NCI-H1694 treated with DMSO at 0.1 percent for 48 hours (cell line): ENCODE measurements at places on chromosomes 16 and 17.
A peak's percentile ranks its signal among the peaks of the same experiment; 100 is the strongest.

DNA sequence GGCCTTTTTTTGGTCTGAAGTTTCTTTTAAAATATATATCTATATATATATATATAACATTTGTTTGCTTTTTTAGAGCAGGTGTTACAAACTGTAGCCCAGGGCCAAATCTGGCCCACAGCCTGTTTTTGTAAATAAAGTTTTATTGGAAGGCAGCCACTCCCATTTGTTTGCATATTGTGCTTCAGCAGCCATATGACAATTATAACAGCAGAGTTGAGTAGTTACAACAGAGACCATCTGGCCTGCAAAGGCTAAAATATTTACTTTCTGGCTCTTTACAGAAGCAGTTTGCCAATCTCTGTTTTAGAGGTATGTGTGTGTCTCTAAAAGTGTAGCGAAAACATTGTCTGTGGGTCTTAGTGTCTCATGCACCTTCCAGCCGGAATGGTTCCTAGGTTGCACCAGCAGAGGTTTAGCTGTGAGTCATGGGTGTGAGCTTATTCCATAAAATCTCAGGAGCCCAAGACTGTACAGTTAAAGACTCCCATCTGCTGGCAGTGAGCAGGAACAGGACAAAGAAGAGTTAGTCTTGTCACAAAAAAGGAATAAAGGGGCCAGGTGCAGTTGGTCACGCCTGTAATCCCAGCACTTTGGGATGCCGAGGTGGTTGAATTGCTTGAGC, 23.8 kb downstream of the LCMT1 start:
- DNase-seq = peak; percentile 59

- DNase-seq = peak; percentile 88
Measured at GRCh38 chr17:77049440-77049839, 91.3 kb upstream of the SEC14L1 start.

GRCh38 chr17:1947229-1947742, 77.8 kb downstream of the RTN4RL1 start:
- no peak for DNase-seq

DNA sequence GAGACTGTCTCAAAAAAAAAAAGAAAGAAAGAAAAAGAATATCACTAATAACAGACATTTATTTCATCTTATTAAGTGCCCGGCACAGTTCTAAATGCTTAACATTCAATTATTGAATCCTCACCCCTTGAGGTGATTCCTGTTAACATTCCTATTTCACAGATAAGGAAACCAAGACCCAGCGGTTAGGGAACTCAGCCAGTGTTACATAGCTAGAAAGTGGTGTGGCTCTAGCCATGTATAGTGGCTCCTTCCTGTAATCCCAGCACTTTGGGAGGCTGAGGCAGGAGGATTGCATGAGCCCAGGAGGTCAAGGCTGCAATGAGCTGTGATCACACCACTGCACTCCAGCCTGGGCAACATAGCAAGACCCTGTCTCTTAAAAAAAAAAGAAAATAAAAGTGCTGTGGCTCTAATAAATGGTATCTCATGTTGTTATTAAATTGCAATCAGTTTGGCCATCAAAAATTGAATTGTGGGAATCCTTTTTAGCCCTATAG, 28.1 kb downstream of the ZNRF1 start:
- no peak for DNase-seq

- no peak for DNase-seq
Measured at GRCh38 chr16:53787423-53787822, 83.5 kb downstream of the FTO start.

- DNase-seq = no peak
Measured at GRCh38 chr16:9119795-9120194, 28.4 kb downstream of the HAPSTR1 start.

- no peak for DNase-seq
Measured at GRCh38 chr17:1006054-1006453, 9.1 kb downstream of the TIMM22 start.

- no peak for DNase-seq
Measured at GRCh38 chr17:13601776-13602551, at the start of gene HS3ST3A1. Gene HS3ST3A1, minus strand, starts transcription at chr17:13601929. Its CDS starts 800 bp downstream, at chr17:13601129.

- no peak for DNase-seq
Measured at GRCh38 chr16:48558371-48558841, 51.6 kb downstream of the N4BP1 start.

GRCh38 chr17:33038740-33039139, 47.1 kb downstream of the SPACA3 start:
- no peak for DNase-seq

- no peak for DNase-seq
Measured at GRCh38 chr16:84537491-84538151, 33.2 kb upstream of the MEAK7 start.

DNA sequence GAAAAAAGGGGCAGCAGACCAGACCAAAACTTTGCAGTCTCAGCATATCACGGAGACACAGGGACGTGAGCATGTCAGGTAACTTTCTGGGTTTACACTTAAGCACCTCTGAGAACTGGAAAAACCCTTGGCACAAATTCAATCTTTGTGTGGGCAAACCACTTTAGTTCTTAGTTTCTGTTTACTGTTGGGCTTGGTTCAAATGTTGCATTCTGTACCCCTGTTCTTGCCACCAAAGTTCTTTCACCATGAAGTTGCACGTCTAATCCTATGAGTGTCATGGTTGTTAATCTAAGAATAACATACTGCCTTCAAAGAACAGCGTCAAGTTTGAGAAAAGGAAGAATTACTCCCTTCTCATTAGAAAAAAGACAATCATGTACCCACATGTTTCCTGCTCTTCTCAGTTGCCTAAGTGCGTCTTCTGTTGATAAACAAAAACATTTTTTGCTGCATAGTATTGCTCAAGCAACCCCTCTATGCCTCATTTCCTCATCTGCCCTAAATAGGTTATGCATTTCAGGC, 11.6 kb downstream of the KRT33A start:
- DNase-seq = no peak

DNA sequence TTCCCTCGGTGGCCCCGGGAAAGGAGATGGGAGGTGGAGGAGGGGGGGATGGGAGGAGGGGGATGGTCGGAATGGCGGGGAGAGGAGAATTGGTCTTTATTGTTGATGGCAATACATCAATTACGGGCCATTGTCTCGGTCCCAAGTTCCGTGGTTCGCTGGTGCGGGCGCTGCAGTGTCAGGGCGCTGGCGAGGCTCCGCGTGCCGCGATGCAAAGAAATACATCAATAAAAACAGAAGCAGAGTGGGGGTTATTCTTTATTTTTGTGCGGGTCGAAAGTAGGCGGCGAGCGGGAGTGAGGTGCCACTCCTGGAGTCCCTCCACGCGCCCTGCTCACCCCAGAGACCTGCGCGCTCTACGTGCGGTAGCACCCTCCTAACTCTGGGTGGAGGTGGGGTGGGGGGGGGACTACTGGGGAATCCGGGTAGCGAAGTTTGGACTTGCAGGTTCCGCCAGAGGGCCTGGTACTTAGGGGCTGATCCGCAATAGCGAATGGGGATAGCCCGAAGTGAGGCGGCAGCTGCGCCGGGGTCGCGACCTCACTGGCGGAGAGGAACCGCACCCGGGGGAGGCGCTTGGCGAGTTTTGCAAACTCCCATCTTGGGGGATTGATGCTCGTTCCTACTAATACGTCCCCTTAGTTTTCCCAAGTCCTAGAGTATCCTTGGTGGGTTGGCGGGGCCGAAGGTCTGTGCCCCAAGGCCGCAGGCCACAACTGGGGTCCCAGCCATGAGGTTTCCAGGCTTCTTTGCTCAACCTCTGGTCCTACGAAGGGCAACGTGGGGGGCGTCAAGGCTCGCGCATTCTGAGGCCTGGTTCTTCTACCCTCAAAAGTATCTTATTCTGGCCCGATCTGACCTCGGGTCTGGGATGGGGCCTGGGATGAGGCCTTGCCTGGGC, 3.5 kb upstream of the SALL1 start:
- no peak for DNase-seq
